Activated CD4-positive, alpha-beta T cell treated with anti-CD3 and anti-CD28 coated beads, Interleukin-2, amount 50 U/mL, for 16 hours (primary cell): ENCODE measurements at places on chromosomes 5 and 9.

- DNase-seq: no peak
Observed at GRCh38 chr9:115615000-115615401, 497.0 kb upstream of the TNC start.

GRCh38 chr9:16180546-16180945 is 627.7 kb downstream of the CCDC171 start:
- no peak for DNase-seq

GRCh38 chr9:28781481-28781880 is 1208.2 kb upstream of the C9orf72 start:
- no peak for DNase-seq

DNA sequence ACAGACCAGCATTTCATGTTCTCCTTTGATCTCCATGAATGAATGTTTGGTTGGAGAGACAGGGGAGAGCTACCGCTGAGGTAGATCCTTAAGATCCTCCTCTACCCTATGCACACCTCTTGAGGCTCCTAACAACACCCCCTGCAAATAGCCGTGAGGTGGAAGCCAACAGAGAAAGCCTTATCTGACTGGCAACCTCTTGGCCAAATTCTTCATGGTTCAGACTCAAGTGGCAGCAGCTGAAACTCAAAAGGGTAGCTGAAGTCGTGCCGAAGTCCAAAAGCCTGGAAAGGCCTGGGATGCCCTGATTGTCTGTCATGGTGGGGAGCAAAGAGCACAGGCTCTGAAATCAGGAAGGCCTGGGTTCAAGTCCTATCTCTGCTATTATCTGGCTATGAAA is 184.9 kb downstream of the SEC61B start:
- DNase-seq: no peak

DNA sequence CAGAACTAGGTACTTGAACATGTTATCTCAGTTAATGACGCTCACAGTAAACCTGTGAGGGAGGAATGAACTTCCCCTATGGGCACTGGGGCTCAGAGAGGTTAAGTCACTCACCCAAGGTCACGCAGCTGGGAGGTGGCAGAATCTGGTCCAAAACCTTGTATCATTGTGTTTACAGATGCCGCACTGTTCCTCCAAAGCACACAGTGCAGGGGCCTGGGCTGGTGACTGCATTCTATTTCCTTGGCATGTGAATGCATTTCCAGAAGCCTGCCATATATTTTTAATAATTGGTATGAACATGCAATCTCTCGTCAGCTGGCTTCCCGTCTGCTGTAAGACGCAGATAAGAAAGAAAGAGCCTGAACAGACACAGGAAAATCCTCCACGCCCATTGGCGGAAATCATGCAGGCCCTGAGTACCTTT is 77.0 kb upstream of the TBC1D2 start:
- DNase-seq: no peak

DNA sequence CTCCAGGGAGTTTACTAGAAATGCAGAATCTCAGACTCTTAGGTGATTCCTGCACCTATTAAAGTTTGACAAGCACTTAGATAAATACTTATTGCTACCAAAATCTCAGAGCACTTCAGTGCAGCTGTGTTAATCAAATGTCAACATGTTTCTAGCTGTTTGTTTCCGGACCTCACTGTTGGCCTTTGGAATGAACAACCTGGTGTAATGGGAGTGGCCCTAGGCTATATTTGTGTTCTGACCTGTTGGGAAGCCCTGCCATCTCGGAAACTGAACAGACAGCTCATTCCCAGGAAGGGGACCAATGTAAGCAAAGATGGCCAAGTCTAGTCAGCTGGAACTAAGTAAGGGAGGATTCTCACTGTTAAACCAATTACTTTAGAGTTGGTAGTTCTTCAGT is 145.0 kb upstream of the SLC28A3 start:
- no peak for DNase-seq

- no peak for DNase-seq
Observed at GRCh38 chr5:111869681-111870080, 112.7 kb upstream of the NREP start.

GRCh38 chr5:36491856-36492255 is 114.5 kb upstream of the SLC1A3 start:
- DNase-seq: no peak

GRCh38 chr9:109868722-109869121 is 88.7 kb downstream of the PALM2AKAP2 start:
- DNase-seq: no peak

- DNase-seq: peak; percentile 12
Observed at GRCh38 chr5:114237766-114238165, 124.1 kb upstream of the KCNN2 start.
